ENCODE measurements at places on chromosomes 6 and 20.

- DNase-seq = no peak
Observed at GRCh38 chr6:42013134-42013516, 37.2 kb upstream of the TAF8 start.

GRCh38 chr20:4230651-4231050, 215.3 kb upstream of the RNF24 start:
- no peak for DNase-seq

GRCh38 chr6:106149472-106150069, 63.4 kb downstream of the PRDM1 start:
- no peak for DNase-seq

GRCh38 chr6:82741996-82742385, 323.6 kb downstream of the UBE3D start:
- DNase-seq = no peak

- no peak for DNase-seq
Observed at GRCh38 chr20:52275181-52275691, 83.7 kb upstream of the ZFP64 start.

GRCh38 chr6:26311012-26311384, 54.0 kb upstream of the BTN3A2 start:
- DNase-seq = peak; percentile 50

GRCh38 chr20:34938466-34939163, 17.0 kb downstream of the GSS start:
- DNase-seq = peak; percentile 34

DNA sequence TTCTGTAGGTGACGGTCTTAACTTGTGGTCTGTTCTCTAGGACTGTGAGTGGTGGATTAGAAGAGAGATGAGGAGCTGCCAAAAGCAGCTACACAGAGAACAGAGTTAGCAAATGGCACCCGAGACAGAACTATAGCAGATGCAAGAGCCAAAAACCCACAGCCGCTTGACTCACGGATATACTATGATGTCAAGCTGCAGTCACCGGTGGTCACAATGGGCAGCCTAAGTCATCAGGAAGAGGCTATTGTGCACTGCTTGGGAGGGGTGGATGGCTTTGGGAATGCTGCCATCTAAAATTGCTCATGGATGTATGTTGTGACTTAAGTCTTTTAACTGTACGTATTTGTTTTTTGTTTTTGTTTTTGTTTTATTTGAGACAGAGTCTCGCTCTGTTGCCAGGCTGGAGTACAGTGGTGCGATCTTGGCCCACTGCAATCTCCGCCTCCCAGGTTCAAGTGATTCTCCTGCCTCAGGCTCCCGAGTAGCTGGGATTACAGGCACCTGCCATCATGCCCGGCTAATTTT, at the start of gene GTSF1L:
Gene GTSF1L (minus strand): TSS at position 192 of the 528 bp plus-strand sequence. CDS start 308 bp downstream, outside the sequence.
- DNase-seq = no peak

DNA sequence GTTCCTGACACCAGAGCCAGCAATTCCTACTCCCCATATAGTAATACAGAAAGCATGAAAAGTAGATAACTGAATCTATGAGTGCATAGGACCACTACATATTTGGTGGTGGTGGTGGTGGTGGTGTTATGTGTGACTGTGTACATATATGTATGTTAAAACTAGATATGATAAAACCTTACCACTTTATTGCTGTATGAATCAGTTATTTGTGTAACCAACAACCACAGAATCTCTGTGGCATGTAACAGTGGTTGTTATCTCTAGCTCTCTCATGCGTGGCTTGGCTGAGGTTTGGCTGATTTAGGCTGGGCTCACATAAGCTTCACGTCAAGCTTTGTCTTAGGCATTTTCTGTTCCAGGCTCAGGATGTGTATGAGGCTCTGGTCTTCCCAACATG, 55.7 kb downstream of the PLCB1 start:
- no peak for DNase-seq

DNA sequence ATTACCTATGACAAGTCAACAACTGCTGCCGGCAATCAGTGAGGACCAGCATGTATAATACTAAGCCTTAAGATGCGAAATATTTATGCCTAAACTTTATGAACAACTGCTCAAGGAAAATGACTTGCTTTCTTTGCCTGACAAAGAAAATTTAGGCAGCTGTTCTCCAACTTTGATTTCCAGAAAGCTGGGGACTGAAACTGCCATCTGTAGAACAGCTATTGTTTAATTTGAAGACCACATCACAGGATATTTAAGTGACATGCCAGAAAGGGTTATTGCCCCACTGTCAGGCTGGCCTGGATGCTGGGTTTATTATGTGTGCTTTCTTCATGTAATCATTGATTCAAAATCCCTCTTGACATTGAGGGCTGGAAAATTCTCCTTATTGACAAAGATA, 153.9 kb upstream of the ENPP5 start:
- DNase-seq = no peak

DNA sequence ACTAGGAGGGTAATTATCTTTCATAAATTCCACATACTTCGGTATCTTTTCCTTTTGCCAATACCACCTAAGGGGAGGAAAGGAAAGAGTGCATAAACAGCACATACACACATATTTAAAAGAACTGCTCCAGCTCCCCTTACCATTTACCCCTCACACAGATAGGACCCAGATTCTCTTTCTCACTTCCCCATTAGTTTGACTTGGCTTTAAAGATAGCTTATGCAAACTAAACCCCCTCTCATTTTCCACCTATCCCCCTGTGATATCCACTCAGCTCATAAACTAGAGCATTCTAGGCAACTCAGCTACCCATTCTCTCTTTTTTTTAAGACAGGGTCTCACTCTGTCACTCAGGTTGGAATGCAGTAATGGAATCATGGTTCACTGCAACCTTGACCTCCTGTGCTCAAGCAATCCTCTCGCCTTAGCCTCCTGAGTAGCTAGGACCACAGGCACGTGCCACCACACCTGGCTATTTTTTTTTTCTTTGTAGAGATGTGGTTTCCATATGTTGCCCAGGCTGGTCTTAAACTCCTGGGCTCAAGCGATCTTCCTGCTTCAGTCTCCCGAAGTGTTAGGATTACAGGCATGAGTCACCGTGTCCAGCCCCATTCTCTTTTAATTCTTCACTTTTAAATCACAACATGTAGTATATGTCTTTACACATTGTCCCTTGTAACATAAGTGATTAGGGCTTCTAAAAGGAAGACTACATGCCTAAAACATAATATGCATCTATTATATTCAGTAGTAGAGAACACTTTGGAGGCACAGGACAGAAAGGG, 4.0 kb downstream of the FUCA2 start:
- DNase-seq = no peak

DNA sequence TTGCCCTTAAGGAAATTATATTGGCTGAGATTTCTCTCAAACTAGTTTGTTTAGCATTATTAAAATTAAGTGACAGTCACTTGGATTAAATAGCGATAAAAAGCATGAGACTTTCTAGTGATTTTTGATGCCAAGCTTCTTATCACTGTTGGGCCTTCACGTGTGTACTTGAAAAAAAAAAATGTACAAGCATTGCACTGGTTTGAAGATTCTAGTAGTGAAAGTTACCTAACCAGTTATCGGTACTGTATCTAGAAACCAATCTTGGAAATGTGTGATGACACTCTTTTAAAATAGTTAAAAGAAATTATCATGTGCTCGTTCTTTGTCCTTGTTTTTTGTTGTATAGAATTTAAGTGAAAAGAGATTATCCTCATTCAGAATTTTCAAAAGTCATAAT, 102.1 kb downstream of the SCAF8 start:
- DNase-seq = no peak

DNA sequence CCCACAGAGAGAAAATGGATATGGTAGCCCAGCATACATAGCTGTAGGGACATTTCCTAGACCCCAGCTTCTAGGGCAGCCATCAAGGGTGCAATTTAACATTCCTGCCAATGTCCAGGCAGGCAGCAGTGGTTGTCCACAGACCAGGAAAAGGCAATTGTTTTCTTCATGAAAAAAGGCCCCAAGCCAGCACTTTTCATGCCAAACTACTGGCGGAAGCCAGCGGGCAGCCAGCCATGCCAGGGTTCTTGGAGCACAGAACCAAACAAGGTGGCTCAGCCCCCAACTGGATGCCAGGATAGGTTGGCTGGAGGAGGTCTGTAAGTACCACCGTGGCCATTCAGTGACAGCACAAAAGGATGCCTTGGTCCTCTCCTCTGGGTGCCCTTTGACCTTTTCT, 94.6 kb downstream of the BANF2 start:
- peak; percentile 41 for DNase-seq

DNA sequence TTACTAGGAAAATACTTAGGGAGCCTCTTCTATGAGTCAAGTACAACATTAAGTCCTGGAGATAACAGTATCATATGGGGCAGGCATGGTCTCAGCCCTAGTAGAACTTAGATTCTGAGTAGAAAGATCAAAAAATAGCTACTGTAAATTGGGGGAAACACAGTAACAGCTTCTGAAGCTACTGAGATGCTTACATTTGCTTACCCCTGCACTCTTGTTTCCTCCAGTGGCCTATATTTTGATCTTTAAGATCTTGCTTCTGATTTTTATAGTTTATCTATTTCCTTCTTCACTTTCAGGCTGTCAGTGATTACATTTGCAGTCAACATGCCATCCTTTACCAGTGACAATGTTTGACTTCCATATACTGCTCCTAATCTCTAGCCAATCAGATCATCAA, 35.3 kb downstream of the HIVEP2 start:
- DNase-seq = no peak

GRCh38 chr6:35647400-35647799, 41.3 kb downstream of the FKBP5 start:
- no peak for DNase-seq

DNA sequence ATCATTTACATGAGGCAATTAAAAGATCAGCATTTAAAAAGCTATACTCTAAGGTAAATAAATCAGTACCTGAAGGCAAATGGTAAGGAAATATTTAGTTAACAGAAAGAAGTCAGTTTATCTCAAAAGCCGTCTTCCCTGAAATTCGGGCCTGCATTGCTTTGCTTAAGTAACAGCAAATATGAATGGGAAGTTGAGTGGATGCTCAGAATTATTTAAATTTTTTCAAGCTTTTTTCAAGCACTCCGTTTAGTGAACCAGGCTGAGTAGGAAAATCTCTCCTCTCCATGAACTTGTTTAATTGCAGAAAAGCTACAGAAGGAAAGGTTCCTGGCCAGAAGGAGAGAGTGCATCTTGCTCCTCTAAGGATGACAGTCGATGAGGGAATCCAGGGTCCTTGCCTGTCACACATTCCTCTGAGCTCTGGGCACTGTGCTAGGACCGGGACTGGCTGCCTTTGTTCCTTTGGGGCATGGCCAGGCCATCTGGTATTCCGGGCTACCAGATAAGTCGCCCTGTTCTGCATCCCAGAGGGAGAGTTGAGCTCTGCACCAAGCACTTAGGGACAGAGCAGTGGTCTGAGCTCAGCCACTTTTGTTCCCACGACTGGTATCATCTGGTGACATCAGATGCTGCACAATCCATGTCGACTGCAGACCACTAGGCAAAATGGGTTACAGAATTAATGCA, 77.6 kb downstream of the RIN2 start:
- peak; percentile 90 for DNase-seq

GRCh38 chr6:138592749-138593123, 93.4 kb upstream of the NHSL1 start:
- no peak for DNase-seq

DNA sequence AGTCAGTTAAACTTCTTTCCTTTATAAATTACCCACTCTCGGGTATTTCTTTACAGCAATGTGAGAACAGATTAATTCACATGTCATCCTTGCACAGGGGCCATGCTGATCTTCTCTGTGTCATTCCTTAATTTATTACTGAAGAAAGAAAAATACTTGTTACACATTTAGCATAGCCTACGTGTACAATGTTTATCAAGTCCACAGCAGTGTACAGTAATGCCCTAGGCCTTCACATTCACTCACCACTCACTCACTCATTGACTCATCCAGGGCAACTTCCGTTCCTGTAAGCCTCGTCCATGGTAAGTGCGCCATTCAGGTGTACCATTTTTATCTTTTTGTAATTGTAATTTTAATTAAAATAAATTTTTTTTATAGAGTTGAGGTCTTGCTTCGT, 73.6 kb downstream of the RSPH3 start:
- no peak for DNase-seq

- no peak for DNase-seq
Observed at GRCh38 chr6:142953373-142954273, 8.6 kb upstream of the HIVEP2 start.

GRCh38 chr6:53737746-53738145, 57.1 kb upstream of the LRRC1 start:
- DNase-seq = no peak

DNA sequence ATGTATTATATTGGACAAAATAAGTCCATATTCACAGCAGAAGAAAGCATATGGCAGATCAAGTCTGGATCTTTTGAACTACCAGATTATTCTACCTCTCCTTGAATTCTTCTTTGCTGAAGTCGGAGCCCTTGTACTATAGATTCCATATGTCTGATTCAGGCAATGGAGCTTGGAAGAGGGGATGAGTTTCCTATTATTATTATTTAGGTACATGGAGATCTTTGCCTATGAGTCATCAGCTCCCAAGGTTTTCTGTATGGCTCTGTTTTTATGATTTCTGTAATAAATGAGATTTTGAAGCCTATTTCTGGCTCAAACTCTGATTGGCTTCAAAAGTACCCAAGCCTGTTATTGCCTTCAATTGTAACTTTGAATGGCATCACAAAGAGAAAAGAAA, 72.0 kb downstream of the OPRM1 start:
- DNase-seq = no peak

DNA sequence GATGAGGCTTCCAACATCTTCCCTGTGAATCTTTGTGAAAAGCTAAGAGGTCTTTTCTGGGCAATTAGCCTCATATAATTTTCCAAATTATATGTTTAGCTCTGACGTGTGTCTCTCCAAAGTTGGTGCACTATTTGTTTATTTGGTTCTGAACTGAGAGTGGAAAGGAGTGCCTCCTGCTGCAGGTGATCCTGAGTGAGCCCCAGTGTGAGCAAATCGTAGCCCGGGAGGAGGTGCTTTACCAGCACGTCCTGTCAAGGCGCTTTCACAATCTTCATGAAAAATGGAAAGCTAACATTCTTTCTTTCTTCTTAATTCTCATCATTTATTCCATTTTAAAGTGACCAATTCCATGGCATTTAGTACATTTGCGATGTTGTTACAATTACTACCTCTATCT, 231.9 kb downstream of the BMP2 start:
- no peak for DNase-seq

- DNase-seq = no peak
Observed at GRCh38 chr20:53794529-53795115, 201.0 kb upstream of the ZNF217 start.

GRCh38 chr6:117448011-117448410, 22.3 kb upstream of the ROS1 start:
- DNase-seq = no peak

GRCh38 chr20:60729135-60729900, 522.7 kb upstream of the CDH4 start:
- no peak for DNase-seq

DNA sequence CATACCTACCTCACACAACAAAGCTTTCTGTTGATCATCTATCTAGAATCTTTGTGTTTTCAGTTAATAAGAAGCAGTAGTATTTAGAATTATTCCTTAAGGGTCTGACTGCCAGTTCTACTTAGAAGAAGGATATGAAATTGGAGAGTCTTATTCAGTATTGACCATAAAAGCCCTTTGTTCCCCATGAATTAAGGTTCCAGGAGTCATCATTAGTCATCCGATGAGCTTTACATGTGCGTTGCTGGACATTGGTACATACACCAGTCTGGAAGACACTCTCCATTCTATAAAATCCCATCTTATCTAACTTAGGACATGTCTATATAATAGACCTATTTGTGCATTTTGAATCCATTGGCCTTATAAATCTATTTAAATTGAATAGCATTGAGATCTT, 34.4 kb upstream of the RNF217 start:
- DNase-seq = no peak

- DNase-seq = peak; percentile 59
Observed at GRCh38 chr20:45857882-45858216, 435 bp downstream of the ZSWIM3 start.
